ENCODE measurements at places on chromosomes 2 and 18. TPM values are rescaled to one million over a fixed set of nuclear protein-coding genes. Genes with fewer than 3 reads are reported as not detected.

GALNT5 gene
- 81.0 TPM for total RNA-seq

RUFY4 gene
- total RNA-seq: not detected

EMX1 gene
- total RNA-seq: not detected

ABHD3 gene
- total RNA-seq: 6.5 TPM

HAAO gene
- 6.3 TPM for total RNA-seq

RSAD2 gene
- total RNA-seq: 0.50 TPM

AQP12B gene
- total RNA-seq: not detected

CYP27C1 gene
- total RNA-seq: under 0.01 TPM

SIX3 gene
- total RNA-seq: not detected

SRD5A2 gene
- not detected for total RNA-seq

UCN gene
- 1.8 TPM for total RNA-seq

MARCO gene
- total RNA-seq: not detected

MAPK4 gene
- not detected for total RNA-seq

CAVIN2 gene
- 21.0 TPM for total RNA-seq

ACP1 gene
- total RNA-seq: 96.4 TPM

CNDP1 gene
- total RNA-seq: not detected

SPATA3 gene
- not detected for total RNA-seq

VSNL1 gene
- total RNA-seq: 0.29 TPM

FEZ2 gene
- total RNA-seq: 56.9 TPM

ZAP70 gene
- total RNA-seq: not detected

GKN2 gene
- not detected for total RNA-seq

IL37 gene
- not detected for total RNA-seq

SULT1C4 gene
- not detected for total RNA-seq

TUBA3E gene
- total RNA-seq: not detected

ITGB6 gene
- 0.15 TPM for total RNA-seq

OTOS gene
- total RNA-seq: 1.2 TPM

TLX2 gene
- total RNA-seq: 0.58 TPM

MOCOS gene
- 5.5 TPM for total RNA-seq

LRRC30 gene
- total RNA-seq: not detected

STARD6 gene
- not detected for total RNA-seq

SLC23A3 gene
- total RNA-seq: 1.2 TPM

POTEJ gene
- not detected for total RNA-seq

GAREM2 gene
- 1.3 TPM for total RNA-seq

NEU4 gene
- total RNA-seq: not detected

RAMP1 gene
- total RNA-seq: 2.6 TPM

NXPH2 gene
- not detected for total RNA-seq

CNGA3 gene
- total RNA-seq: 0.17 TPM

GAL3ST2 gene
- not detected for total RNA-seq

CFAP221 gene
- not detected for total RNA-seq

SNTG2 gene
- total RNA-seq: not detected

KLHL29 gene
- total RNA-seq: 4.2 TPM

MC5R gene
- total RNA-seq: not detected

FAP gene
- 143 TPM for total RNA-seq

LCT gene
- total RNA-seq: under 0.01 TPM

KIAA2012 gene
- total RNA-seq: 0.17 TPM

TRABD2A gene
- total RNA-seq: 17.5 TPM

TMEM131 gene
- 36.4 TPM for total RNA-seq

Measured in smooth muscle cell of trachea (primary cell).